Activated CD4-positive, alpha-beta T cell treated with anti-CD3 and anti-CD28 coated beads, Interleukin-2, amount 10 ng/mL, durations not matched to agents 7 days and 5 days (primary cell): ENCODE measurements at places on chromosomes 2 and 18. TPM values are rescaled to one million over a fixed set of nuclear protein-coding genes. Genes with fewer than 3 reads are reported as not detected.

- DNase-seq = no peak
Measured at GRCh38 chr2:156098506-156098905, 234.0 kb downstream of the NR4A2 start.

GRHL1 gene
- 0.25 TPM for total RNA-seq

ANKRD62 gene
- total RNA-seq = not detected

DNA sequence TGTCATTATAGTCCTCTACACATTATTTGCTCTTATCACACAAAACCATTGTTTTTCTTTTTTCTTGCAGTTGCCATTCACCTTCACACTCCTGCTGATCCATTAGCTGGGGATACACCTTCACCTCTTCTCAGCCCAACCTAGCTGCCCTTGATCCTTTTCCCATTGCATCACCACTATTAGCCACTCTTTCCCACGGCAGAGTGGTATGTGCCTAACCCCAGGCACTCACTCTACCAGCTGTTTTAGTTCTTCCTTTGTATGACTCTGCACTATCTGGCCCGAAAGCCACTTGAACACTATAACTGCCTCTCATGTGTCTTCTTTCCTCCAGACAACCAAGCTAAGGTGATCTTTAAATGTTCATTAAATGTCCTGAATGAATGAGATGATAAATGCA lies 145.4 kb upstream of the PIK3C3 start:
- no peak for DNase-seq
